ENCODE measurements at places on chromosomes 2 and 18.

DNA sequence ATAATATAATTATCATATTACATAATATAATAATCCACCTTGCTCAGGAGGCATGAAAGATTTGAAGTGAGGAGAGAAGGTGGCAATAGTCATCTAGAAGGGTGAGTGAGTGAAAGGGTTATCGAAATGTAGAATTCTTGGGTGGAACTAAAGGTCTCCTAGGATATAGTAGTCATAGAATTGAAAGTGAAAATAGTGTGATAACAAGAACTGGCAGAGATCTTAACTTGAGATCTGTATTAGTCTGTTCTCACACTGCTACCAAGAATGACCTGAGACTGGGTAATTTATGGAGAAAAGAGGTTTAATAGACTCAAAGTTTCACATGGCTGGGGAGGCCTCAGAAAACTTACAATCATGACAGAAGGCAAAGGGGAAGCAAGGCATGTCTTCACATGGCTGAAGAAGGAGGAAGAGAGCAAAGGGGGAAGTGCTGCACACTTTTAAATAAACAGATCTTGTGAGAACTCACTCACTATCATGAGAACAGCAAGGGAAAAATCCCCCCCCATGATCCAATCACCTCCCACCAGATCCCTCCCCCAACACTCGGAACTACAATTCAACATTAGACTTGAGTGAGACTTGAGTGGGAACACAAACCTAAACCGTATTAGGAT is 351.5 kb downstream of the NR4A2 start:
- H3K36me3 ChIP-seq = no peaks in the 10 kb centered on the region
- DNase-seq = no peak
- no peaks in the 10 kb centered on the region for H3K27me3 ChIP-seq
- no peak overlapping the region for H3K4me3 ChIP-seq
- no peaks in the 10 kb centered on the region for H3K4me1 ChIP-seq
- H3K27ac ChIP-seq = no peak overlapping the region

DNA sequence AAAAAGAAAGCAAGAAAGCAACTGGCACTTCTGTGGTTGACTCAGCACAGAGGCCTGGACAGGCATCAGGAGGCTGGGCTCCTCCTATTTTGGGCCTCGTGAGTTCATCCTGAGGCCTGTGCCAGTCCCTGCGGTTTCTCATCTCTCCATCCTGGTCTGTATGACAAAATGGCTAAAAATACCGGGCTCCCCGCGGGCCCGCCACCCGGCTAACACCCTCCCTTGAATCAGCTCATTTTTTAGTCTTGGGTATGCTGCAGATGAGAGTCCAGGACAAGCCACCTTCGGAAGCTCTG is 62.3 kb upstream of the YWHAQ start:
- no peak overlapping the region for H3K27ac ChIP-seq
- H3K4me1 ChIP-seq = no peaks in the 10 kb centered on the region
- DNase-seq = no peak
- H3K27me3 ChIP-seq = no peaks in the 10 kb centered on the region

DNA sequence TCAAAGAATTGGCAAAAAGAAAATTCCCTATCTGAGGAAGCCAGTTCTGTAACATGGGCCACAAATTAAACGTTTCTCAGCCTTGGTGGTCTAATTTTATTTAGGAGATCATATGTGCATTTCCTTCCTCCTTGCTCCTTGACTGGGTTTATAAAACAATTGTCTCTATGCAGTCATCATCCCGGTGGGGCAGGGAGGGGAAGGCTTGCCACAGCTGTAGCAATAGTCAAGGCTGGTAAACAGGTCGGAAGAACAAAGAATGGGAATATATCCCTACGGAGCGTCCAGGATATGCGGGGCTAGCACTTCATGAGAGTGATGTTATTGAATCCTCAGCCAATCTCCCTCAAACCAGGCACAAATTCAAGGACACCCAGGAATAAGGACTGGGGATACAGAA is 143.8 kb downstream of the RNF152 start:
- no peaks in the 10 kb centered on the region for H3K4me1 ChIP-seq
- H3K27ac ChIP-seq = no peak overlapping the region
- no peak for DNase-seq
- H3K4me3 ChIP-seq = no peak overlapping the region
- H3K36me3 ChIP-seq = no peaks in the 10 kb centered on the region
- H3K27me3 ChIP-seq = no peaks in the 10 kb centered on the region

- H3K27me3 ChIP-seq = no peaks in the 10 kb centered on the region
- H3K27ac ChIP-seq = no peak overlapping the region
- H3K4me1 ChIP-seq = no peaks in the 10 kb centered on the region
- H3K4me3 ChIP-seq = no peak overlapping the region
- DNase-seq = no peak
- H3K36me3 ChIP-seq = no peaks in the 10 kb centered on the region
Measured at GRCh38 chr18:71878226-71878625, 665.9 kb downstream of the CBLN2 start.

DNA sequence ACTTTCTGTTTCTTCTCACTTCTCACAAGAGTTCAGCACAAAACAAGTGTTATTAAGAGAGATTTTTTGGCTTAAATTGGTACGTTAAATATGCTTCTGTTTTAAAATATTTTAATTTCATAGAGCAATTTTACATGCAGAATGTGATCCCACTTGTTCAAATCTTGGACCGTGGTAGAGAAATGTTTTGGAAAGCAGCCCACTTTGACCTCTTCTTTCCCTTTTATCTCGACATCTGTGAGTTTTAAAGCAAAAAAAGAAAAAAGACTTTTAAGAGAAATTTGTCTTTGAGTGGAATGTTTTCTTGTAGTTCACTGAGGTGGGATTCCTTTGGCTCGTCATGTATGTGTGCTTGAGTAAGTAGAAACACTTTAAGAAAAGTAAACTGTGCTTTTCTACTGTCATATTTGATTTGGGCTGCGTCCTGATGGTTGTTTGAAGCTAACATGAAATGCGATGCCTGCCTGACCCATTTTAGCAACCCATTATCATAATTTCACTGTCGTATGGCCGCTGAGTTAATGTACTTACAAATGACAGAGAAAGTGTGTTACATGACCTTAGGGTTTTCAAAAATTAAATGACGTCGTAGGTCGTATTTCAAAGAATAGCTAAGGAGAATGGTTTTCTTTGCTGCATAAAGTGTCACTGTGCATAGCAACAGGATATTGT is 54.5 kb downstream of the TSHZ1 start:
- H3K4me1 ChIP-seq = no peaks in the 10 kb centered on the region
- no peak for DNase-seq

DNA sequence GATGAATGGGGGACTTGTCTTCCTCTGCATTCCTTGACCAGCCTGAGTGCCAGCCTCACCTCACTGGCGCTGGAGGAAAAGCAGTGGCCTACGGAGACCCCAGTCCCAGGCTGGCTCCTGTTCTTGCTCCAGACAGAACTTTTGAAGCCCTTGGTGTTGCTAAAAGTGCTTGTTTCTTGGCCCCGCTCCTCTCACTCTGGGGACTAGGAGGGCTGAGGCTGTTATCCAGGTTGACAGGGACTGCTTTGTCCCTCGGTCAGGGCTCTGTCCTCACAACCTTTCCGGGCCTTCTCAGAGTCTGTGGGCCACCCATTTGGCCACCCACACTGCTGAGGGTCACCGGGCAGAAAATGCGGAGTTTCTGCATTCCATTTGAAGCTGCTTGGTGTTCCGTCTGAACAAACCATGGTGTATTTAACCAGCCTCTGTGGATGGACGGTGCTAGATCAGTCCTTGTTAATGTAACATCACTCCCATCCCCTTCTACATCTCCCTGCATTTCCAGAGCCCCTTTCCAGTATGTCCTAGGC is 25.6 kb downstream of the B3GNT7 start:
- H3K27me3 ChIP-seq = no peaks in the 10 kb centered on the region
- H3K4me1 ChIP-seq = no peaks in the 10 kb centered on the region
- H3K4me3 ChIP-seq = no peak overlapping the region

DNA sequence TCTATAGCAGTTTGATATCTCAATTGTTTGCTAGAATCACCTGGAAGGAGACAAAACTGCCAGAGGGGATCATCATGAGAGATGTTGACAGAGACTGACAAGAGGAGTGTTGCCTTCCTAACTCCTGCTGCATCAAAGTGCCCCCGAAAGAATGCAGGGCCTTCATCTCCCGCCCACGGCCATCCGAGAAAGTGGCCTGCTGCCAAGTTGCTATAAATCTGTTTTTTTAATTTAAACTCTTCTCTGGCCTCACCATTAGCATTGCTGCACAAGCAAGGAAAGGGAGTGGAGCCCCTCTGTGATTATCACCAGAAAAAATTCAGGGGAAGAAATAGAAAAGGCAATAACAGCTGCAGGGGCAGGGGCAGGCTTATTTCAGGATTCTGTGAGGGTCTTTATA is 238.1 kb upstream of the EPHA4 start:
- no peaks in the 10 kb centered on the region for H3K27me3 ChIP-seq
- no peak overlapping the region for H3K4me3 ChIP-seq
- H3K4me1 ChIP-seq = no peaks in the 10 kb centered on the region
- no peaks in the 10 kb centered on the region for H3K36me3 ChIP-seq

- no peaks in the 10 kb centered on the region for H3K36me3 ChIP-seq
- no peak for DNase-seq
- no peak overlapping the region for H3K27ac ChIP-seq
Measured at GRCh38 chr2:40416486-40416885, 35.4 kb downstream of the SLC8A1 start.

- H3K4me3 ChIP-seq = no peak overlapping the region
- H3K27ac ChIP-seq = no peak overlapping the region
- DNase-seq = no peak
- no peaks in the 10 kb centered on the region for H3K36me3 ChIP-seq
Measured at GRCh38 chr2:188485496-188485895, 193.8 kb downstream of the GULP1 start.

DNA sequence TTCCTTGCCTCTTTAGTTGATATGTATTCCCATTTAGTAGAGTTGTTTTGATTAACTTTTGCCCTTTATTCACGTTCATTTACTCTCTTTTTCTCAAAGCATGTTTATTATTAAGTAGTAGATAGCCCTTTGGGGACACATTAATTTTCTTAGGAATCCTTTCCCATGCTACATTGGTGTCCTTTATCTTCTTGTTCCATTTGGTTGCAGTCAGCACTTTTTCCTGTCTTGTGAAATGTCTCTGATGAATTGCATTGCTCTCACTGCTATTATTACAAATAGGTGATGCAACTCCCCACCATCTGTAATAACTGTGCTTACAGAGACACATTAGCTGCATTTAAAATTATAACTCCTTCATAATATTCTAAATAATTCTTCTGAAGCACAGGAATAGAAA is 428.5 kb upstream of the CNTNAP5 start:
- H3K27ac ChIP-seq = no peak overlapping the region
- H3K4me3 ChIP-seq = no peak overlapping the region
- no peak for DNase-seq
- H3K36me3 ChIP-seq = no peaks in the 10 kb centered on the region
- no peaks in the 10 kb centered on the region for H3K4me1 ChIP-seq

DNA sequence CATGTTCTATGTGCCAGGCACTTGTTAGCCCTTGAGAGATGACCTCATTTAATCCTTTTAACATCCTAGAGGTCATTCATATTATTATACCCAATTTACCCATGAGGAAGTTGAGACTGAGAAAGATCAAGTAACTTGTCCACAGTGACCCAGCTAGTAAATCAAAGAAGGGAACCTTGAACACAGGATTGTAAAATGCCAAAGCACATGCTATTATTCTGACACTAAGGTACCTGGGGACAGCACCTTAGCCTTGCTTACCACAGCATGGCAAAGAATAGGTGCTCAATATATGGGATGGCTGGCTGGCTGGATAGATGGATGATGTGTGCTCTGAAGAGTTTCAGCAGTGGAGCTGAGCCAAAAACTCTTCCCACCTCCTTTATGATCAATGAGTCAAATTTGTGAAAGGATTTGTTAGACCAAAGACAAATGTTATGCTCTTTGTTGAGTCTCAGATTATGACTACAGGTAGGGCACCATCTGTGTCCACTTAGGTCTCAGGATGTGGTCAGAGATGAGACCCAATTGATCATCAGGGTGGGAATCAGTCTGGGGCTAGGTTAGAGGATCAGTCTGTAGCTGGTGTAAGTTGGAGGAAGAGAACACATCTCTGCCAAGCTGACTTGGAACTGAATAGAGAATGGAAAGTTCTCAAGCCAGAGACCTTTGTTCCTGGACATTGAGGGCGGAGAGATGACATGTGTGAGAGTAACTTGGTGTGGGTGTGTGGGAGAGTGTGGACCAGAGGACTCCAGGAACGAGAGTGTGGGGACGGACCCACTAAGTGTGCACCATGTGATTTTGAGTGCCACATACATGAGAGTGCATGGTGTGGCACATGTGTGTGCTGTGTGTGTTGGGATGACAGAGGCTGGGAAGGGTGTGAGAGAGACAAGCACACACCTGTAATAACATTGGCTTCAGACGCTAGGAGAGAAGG is 16.3 kb upstream of the PKDCC start:
- no peak overlapping the region for H3K27ac ChIP-seq
- H3K27me3 ChIP-seq = no peaks in the 10 kb centered on the region
- DNase-seq = no peak
- no peaks in the 10 kb centered on the region for H3K36me3 ChIP-seq

DNA sequence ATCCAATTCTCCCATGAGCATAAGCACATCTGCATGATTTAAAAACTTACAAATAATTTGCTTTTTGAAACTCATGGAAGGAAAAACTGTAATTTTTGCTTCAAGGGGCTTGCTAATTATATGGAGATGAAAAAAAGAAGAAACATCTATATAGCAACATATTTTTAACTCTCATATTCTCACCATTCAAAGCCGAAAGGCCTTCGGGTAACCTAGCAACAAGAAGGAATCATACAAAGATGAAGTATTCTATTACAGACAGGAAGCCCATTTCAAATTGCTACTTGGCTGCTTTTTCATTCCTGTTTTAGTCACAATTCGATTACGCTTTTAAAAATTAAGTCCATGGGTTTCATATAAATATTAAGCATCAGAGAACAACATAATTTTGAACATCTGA is 39.2 kb upstream of the RNU4ATAC start:
- no peaks in the 10 kb centered on the region for H3K27me3 ChIP-seq
- DNase-seq = no peak
- H3K27ac ChIP-seq = no peak overlapping the region
- peaks cover 4% of the 10 kb centered on the region for H3K4me1 ChIP-seq
- no peak overlapping the region for H3K4me3 ChIP-seq
- no peaks in the 10 kb centered on the region for H3K36me3 ChIP-seq

GRCh38 chr2:7203056-7203467 is 285.9 kb downstream of the RNF144A start:
- peak; percentile 29 for DNase-seq
- no peak overlapping the region for H3K4me3 ChIP-seq
- no peaks in the 10 kb centered on the region for H3K4me1 ChIP-seq
- no peak overlapping the region for H3K27ac ChIP-seq

DNA sequence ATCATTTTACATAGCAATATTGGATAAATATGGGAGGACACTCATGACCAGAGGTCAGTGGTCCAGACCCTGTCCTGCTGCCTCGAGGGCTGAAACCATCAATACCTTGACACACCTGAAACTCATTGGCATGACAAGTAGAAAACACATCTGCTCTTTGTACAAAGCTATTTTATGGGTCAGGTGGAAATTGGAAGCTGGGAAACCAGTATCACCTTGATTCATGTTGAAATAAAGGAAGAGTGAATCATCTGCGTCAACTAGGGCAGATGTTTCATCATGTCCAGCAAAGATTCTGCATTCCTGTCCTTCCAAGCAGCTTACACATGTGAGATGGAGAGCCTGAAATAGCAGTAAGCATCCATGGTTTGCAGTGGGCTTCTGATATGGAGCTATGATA is 80.0 kb upstream of the ERBB4 start:
- no peak for DNase-seq
- no peaks in the 10 kb centered on the region for H3K36me3 ChIP-seq
- H3K4me3 ChIP-seq = no peak overlapping the region
- no peak overlapping the region for H3K27ac ChIP-seq
- no peaks in the 10 kb centered on the region for H3K4me1 ChIP-seq

GRCh38 chr2:231720292-231720986 is 12.1 kb downstream of the PTMA start:
- H3K4me1 ChIP-seq = no peaks in the 10 kb centered on the region
- H3K36me3 ChIP-seq = no peaks in the 10 kb centered on the region
- no peak overlapping the region for H3K4me3 ChIP-seq

Data from iPS DF 6.9 (cell line).